ENCODE measurements at places on chromosomes 16 and 17. TPM values are rescaled to one million over a fixed set of nuclear protein-coding genes. Genes with fewer than 3 reads are reported as not detected.

DNA sequence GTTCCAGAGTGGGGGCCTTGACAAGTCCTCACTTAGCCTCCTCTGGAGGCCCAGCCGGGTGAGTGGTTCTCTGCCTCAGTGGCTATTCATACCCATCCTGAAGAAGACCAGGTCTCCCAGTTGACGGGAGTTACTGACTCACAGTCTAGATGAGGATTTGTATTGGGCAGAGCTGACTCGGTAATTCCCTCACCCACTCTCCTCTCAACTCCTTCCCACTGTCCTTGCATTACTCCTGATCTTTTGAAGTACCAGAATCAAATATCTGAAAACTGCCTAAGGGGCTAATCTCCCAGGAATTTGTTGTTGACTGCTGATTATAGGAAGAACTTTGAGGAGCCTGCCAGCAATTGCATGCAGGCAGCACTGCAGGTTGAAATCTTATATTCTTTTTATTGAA is 14.2 kb downstream of the SAP30BP start:
- DNase-seq, result no peak

DNA sequence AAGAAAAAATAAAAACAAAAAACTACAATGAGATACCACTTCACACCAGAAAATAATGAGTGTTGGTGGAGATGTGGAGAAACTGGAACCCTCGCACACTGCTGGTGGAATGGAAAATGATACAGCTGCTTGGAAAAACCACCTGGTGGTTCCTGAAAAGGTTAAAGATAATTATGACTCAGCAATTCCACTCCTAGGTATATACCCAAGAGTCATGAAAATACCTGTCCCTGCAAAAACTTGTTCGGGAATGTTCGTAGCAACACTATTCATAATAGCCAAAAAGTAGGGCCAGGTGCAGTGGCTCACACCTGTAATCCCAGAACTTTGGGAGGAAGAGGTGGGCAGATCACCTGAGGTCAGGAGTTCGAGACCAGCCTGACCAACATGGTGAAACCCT is 8.1 kb upstream of the ITGAE start:
- no peak for DNase-seq

- DNase-seq, result no peak
These were observed 82.3 kb downstream of the SDR42E1 start for GRCh38 chr16:81928975-81929374.

DNA sequence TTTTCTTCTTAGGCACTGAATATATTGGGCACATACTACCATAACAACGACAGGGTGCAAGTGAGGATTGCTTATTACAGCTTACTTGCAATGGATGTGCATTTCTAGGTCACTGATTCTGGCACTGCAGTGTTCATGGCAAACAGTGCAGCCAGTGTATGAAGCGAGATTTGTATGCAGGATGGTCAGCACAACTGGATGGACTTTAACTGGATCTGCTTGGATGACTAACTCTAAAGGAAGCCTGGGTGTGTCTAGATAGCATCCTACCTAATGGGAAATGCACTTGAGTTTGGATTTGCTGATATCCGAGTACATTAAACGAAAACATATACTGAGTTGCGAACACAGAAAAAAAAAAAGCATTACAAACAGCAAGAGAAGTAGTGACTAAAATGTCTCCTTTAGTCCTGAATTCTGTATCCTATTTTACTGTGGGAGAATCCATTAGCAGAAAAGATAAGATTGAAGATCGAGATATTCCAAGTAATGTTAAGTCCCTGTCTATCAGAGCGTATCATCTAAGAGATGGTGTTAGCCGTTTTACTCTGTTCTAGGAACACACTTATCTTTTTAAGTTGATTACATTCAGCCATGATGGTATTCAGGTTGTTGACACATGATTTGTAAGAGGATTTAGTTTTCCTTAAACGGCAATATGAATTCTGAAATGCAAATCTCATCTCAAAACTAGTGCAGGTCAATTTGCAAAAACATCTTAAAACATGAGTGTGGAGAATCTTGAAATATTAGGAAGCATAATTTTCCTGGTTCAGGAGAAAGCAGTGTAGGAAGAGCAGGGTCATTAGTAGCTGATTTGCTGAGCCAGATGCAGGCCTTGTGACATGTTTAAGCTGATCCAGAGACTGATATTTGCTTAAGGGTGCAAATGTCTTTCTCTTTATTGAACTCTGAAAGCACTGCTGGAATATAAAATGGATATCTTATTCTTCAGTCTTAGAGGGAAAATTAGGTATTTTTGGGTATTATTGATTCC is 142.6 kb upstream of the CPHXL start:
- DNase-seq, result no peak

GRCh38 chr16:23119570-23119969 is 29.7 kb downstream of the USP31 start:
- DNase-seq, result no peak

GRCh38 chr17:34706029-34706428 is 126.6 kb downstream of the TMEM132E start:
- DNase-seq, result no peak

- no peak for DNase-seq
These were observed 761 bp downstream of the PDF start for GRCh38 chr16:69329369-69330285.

DNA sequence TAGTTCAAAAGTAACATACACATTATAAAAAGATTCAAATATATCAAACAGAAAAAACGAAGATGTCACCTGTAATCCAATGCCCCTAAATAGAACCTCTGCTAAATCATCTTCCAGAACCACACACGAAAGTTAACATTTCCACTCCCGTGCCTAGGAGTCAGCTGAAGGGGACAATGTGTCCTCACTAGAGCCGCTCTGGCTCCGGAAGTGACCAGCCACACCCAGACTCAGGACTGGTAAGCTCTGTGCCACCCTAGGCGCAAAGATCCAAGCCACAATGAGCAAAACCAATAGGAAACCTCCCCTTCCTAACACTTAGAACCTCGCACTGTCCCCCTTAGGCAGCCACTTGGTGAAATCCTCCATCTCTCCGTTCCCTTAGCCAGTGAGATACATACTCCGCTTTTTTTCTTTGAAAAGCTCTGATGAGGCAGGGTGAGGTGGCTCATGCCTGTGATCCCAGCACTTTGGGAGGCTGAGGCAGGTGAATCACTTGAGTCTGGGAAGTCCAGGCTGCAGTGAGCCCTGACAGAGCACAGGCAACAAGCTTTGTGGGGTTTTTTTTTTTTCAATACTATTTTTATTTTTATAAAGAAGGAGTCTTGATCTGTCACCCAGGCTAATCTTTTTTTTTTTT is 11.8 kb downstream of the CTRB1 start:
- no peak for DNase-seq

DNA sequence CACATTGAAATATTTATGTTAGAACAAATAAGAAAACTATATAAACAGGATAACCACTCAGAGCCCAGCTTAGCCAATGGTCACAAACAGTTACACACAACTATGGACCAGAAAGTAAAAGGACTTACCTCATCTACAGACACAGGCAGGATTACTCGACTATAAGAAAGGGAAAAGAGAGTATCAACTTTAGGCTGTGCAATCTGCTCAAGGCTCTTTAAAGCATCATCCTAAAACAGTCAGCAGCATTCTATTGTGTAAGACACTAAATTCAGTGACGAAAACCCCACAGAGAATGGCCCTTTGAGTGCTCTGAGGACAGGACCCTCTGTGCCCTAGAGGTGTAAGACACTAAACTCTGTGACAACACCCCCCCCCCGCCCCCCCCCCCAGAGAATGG is 4.2 kb downstream of the PITPNA start:
- no peak for DNase-seq

- no peak for DNase-seq
These were observed 16.8 kb downstream of the CHP2 start for GRCh38 chr16:23771642-23772041.

DNA sequence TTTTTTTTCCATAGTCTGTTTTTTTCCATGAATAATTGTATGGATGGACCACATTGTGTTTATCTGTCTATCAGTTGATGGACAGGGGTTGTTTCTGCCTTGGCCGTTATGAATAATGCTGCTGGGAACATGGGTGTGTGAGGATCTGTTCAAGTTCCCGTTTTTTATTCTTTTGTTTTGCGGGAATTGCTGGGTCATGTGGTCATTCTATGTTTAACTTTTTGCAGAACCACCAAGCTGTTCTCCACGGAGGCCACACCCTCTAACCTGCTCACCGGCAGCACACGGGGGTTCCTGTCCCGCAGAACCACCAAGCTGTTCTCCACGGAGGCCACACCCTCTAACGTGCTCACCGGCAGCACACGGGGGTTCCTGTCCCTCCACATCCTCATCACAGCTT is 5.9 kb upstream of the MSLN start:
- DNase-seq, result no peak

GRCh38 chr16:12781777-12782176 is 21.9 kb downstream of the CPPED1 start:
- no peak for DNase-seq

- DNase-seq, result no peak
These were observed 2.7 kb downstream of the FOXJ1 start for GRCh38 chr17:76138234-76138895.

DNA sequence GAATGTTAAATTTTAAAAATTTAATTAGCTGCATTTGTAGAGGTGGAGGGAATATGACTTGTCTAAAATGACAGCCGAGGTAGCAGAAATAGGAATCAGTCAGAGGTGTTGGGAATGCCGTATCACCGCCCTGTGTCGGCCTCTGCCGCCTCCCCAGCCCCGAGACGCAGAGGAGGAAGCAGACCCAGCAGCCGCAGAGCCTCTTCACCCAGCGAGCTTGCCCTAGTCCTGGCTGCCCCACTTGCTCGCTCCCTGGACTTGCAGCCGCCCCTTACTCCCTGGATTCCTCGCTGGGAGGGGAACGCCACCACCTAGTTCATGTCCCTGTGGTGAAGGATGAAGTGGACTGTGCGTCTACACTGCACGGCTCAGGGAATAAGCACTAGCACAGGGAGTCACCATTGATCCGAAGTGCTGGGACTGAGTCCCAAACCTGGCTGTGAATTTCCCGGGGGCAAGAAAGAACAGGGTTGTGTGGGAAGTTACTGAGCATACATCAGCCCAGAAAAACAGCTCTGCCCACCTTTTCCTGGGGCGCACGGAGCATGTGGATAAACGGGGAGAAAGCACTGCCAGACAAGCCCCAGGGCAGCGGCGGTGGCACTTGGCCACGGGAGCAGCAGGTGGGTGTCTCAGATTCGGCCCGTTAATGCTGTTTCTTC is 76.8 kb downstream of the RPTOR start:
- DNase-seq, result no peak

DNA sequence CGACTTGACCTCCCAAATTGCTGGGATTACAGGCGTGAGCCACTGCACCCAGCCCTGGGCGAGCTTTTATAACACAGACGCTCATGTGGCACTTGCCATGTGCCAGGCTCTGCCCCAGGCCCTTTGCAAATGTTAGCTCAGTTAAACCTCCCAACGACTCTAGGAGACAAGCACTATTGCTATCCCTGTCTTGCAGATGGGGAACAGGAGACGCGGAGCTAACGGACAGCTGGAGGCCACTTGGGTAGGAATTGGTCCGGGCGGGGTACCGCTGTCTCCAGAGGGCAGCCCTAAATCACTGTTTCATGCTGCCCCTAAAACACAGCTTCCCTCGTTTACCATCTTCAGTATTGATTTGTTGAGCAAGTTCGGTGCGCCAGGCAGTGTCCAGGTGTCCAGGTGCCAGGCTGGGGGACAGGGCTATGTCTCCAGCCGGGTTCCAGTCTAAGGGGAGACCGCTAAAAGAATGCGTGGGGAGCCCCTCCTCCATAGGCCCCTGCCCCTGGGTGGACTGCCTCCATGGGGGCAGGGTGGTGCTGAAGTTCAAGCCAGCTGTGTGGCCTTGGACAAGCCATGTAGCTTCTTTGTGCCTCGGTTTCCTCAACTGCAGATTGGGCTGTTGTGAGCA is 23.7 kb downstream of the TMEM235 start:
- no peak for DNase-seq

DNA sequence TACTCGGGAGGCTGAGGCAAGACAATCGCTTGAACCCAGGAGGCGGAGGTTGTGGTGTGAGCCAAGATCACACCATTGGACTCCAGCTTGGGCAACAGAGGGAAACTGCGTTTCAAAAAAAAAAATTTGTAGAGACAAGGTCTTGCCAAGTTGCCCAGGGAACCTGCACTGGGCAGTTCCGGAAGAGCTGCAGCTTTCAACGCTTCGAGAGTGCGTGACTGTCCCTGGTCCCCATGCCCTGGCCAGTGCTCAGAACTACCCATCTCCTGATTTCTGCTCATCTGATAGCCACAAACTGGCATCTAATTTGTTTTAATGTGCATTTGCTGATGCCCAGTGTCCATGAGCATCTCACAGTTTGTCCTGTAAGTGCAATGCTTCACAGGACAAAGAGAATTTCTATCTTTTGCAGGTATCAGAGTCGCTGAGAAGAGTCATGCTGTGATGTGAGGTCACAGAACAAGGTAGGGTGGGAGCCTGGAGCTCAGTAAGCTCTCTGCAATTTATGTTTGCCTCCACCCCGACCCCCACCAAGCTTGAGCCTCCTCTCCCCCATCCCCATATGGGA is 3.9 kb downstream of the ACTG1 start:
- no peak for DNase-seq

GRCh38 chr17:799261-799660 is 17.1 kb downstream of the MRM3 start:
- DNase-seq, result no peak

DNA sequence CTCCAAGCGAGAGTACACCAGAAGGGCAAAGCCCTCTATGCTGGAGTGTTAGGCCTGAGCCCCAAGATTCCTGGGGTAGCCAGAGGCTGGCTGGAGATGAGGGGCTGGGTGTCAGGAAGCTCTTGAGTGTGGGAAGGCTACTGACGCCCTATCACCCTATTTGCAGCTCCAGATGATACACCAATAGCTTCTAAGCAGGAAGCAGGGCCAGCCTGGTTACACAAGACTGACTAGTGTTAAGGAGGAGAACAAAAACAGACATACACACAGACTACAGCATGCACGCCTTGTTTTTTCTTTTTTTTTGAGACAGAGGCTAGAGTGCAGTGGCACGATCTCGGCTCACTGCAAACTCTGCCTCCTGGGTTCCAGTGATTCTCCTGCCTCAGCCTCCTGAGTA is 15.9 kb downstream of the POLR3K start:
- DNase-seq, result no peak

DNA sequence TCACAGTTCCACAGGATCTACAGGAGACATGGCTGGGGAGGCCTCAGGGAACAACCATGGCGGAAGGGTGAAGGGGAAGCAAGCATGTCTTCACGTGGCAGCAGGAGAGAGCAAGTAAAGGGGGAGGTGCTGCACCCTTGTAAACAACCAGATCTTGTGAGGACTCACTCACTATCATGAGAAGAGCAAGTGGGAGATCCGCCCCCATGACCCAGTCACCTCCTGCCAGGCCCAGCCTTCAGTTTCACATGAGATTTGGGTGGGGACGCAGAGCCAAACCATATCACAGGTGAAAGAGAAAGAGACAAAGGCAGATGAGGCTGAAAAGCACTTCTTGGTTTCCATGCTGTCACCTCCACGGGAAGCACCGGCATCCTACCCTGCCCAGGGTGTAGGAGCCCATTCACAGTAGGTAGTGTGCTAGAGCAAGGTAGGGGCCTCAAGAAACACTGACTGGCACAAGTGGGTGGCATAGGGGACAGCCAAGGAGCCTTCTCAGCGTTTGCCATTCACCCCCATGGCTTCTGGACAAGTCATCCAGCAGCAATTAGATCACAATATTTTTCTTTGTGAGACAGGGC is 6.6 kb downstream of the NARF start:
- no peak for DNase-seq

Gene PMFBP1
- total RNA-seq, result 1.6 TPM

Gene CD300E
- 0.54 TPM for total RNA-seq

Gene PSMC5
- 43.4 TPM for total RNA-seq

Gene SMIM5
- 3.0 TPM for total RNA-seq

Gene ADAD2
- not detected for total RNA-seq
